GM20000 (cell line): ENCODE measurements at places on chromosomes 1 and 21.

- DNase-seq, result peak; percentile 56
Measured at GRCh38 chr1:23343221-23344110, 618 bp downstream of the HNRNPR start.

- DNase-seq, result no peak
Measured at GRCh38 chr1:226728448-226728847, 10.6 kb downstream of the ITPKB start.

GRCh38 chr1:244214009-244214967, 163.2 kb downstream of the ZBTB18 start:
- DNase-seq, result no peak

GRCh38 chr1:51650198-51650597, 33.3 kb downstream of the OSBPL9 start:
- DNase-seq, result no peak

GRCh38 chr1:207227131-207227630, 94.3 kb upstream of the CD55 start:
- DNase-seq, result no peak

GRCh38 chr1:242525360-242525722, 844 bp upstream of the PLD5 start:
- no peak for DNase-seq

DNA sequence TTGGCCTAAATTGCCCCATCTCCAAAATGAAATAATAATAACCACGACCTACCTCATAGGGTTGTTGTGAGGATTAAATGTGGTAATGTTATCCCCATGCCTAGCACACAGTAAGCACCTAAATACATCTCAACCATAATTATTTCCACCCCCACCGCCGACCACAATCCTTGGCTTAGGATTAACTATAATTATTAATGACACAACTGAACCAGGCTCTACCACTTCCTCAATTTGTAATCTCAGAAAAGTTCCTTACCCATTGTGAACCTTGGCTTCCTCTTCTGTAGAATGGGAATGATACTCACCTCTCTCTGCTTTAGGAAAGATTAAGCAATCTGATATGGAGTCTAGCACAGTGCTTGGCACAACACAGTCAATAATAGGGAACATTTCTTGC, 44.3 kb upstream of the TACSTD2 start:
- DNase-seq, result no peak

GRCh38 chr1:54949053-54949452, 31.4 kb upstream of the TMEM61 start:
- DNase-seq, result no peak

DNA sequence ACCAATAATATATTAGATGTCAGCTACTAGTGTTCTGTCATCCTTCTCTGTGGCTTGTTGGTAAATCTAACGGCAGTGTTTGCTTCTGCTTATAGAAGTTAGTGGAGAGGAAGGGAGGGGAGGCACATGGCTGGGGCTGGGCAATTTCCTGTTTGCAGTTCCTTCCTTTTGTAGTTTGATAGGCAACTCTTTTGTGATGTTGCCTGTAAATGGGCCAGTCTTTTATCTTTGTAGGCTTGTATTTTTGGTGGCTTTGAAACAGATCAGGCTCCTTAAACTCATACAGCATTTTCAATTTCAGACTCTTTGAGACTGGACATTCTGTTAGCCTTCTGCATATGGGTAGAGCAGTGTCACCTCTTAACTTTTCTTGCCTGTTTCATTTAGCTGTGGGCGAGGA, 48.1 kb downstream of the CDC14A start:
- peak; percentile 17 for DNase-seq
